ENCODE measurements at places on chromosomes 2 and 18.

DNA sequence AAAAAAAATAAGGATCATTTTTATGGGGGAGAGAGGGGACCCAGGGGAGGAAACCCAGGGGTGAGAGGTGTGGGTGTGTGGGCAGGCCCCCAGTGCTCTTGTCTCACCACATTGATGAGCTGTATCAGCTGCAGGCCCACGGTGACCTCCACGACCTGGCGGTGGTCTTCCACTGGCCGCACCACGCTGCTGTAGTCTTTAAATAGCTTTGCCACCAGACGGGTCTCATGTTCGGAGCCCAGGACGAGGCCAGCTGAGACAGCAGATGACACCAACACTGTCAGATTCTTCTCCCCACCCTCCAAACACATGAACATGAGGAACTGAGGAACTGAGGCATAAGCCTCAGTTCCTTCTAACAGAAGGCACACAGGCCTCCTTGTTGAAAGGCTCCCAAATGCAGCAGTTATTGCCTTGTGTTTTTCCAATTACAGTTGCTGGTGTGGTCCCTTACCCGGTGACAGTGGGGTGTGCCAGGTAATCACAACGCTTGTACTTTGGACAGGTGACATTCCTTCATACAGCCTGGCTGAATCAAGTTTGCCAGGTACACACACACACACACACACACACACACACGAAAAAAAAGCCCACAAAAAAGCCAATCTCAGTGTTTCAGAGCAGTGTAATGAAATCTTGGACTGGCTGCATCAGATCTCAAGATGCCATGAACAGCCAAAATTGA, 4.7 kb downstream of the CHRNA1 start:
- no peak for DNase-seq

GRCh38 chr2:157620956-157621355, 7.7 kb downstream of the ACVR1C start:
- DNase-seq = no peak

- no peak for DNase-seq
Measured at GRCh38 chr2:240357641-240358012, 77.8 kb upstream of the GPC1 start.

GRCh38 chr2:236176417-236176816, 8.2 kb upstream of the GBX2 start:
- no peak for DNase-seq

DNA sequence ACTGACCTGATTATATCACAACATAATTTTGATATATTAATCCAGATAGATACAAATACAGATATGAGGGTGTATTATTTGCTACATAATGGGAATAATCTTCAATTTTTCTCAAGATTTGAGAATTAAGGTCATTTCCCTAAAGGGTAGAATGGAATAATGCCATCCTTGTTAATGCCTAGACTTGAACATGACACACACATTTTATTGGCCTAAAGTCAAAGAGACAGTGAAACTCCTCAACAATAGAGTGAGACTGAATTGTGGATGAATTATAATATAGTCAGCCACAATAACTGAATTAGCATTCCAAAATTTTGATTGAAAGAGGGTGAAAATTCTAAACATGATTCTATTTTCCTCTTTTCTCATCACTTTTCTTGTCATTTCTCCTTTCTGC, 506.0 kb upstream of the CDH2 start:
- no peak for DNase-seq

- DNase-seq = no peak
Measured at GRCh38 chr18:8001711-8002301, 434.7 kb downstream of the PTPRM start.

DNA sequence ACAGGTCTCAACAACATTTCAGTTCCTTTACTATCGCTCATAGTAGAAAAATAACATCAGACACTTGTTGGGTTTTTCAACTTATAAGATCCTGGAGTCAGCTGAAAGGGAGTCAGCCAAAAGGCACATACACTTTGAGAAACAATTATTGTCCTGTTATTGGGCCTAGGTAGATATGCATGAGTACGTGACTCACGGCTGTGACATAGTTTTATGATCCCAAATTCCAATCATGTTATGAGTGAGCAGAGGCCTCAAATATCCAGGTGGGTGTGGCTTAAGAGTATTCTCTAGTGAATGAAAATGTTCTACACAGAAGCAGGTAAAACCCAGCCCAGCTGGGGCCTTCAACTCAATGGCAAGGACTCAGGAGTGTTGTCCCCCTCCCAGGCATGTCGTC, 27.2 kb downstream of the SERPINB8 start:
- no peak for DNase-seq

DNA sequence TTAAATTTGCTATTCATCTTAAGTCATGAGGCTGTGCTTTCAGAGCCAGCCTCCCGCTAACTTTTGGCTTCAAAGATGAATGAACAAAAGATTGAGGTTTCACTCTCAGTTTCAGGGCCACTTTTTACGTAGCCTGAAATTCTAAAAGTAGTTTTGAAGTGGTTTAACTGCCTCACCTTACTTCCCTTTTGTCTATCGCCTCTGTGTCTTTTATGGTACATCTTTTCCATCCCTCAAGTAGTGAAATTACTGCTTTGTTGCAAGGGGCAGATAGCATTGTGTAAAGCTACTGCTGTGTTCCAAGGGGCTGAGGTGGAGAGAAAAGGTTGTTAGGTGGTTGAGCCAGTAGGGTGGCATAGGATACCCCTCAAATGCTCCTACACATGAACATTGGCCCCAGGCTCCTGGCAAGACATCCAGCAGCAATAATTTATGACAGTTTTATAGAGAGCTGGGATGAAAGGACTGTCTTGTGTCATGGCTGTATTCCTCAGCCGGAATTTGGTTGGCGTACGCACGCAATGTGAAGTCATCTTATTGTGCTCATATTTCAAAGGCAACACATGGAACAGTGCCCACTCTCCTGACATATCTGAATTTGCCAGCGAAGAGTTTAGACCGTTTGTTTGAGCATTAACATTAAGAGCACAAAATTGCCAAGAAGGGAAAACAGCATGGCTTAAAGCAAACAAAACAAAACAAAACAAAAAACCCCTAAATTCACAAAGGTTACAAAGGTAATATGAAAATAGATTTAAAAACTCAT, 32.2 kb downstream of the QPCT start:
- DNase-seq = peak; percentile 51

GRCh38 chr18:63005306-63005705, 290.0 kb downstream of the PHLPP1 start:
- no peak for DNase-seq

DNA sequence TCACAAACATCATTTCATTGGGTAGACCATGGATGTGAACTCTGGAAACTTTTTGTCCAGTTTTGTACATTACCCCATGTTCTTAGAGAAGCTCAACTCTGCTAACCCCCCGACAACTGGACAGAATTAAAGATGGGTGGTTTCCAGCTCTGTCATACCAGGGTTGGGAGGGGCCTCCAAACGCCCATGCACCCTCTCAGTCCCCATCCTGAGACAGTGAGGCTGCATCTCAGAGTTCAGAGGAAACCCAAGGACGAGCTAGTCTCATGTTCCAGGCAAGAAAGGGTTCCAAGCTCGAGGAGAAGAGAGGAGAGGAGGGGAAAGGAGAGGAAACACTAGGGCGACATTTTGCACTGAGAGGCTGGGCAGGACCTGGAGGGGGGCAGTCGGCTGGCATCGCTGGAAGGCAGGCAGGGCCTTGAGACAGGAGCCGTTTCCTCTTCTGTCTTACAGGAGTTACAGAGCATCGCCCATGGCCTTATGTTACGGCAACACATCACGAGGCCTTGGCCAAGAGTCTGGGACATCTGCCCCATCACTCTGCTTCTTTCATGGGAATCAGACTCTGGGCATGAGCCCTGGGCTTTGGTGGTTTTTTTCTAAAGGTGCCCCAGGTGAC, 16.4 kb downstream of the MAL start:
- DNase-seq = no peak

GRCh38 chr2:144628566-144628965, 108.6 kb upstream of the ZEB2 start:
- DNase-seq = no peak

GRCh38 chr2:24104906-24105305, 18.2 kb downstream of the PFN4 start:
- DNase-seq = no peak

- no peak for DNase-seq
Measured at GRCh38 chr18:35740656-35741055, 159.1 kb downstream of the GALNT1 start.

DNA sequence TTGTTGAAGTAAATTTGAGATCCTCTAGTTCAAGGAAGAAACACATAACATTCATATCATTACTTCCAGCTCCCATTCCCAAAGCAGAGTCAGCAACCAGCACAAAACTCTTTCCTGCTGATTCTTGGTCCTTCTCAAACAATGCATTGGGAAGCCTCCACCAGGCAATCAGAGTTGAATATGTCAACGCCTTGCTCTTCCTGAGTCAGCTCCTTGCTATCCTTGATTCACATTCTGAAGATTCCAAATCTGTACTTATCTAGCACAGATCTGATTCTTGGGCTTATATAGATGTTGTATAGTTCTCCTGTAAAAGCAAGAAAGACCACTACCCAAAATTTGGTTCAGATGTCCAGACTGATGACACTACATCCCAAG, 29.6 kb downstream of the CFAP210 start:
- DNase-seq = no peak

GRCh38 chr2:237344942-237345341, 69.0 kb downstream of the COL6A3 start:
- no peak for DNase-seq

DNA sequence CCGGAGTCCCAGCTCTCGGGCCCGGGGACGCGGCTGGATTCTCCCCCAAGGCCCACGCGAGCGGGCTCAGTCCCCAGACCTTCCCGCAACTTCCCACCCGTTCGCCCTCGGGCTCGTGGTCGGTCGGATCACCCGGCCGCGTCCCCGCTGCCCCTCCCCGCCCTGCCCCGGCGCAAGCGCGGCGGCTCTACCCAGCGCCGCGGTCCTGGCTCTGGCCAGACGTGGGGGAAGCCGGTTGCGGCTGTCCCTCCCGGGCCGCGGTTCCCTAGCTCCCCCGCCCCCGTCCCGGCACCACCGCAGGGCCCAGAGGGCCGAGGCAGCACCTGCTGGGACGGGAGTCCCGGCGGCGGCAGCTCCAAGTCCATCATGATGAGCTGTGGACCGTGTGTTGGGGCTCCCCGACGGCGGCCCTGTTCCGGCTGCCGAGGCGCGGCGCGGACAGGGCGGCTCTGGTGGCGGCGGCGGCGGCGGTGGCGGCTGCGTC, 276 bp downstream of the NFE2L2 start:
- no peak for DNase-seq

- no peak for DNase-seq
Measured at GRCh38 chr2:201344663-201345366, 12.3 kb downstream of the FLACC1 start.

GRCh38 chr2:119245841-119246230, 22.2 kb downstream of the STEAP3 start:
- no peak for DNase-seq

GRCh38 chr2:34096562-34097171, 497.6 kb upstream of the FAM98A start:
- peak; percentile 20 for DNase-seq

DNA sequence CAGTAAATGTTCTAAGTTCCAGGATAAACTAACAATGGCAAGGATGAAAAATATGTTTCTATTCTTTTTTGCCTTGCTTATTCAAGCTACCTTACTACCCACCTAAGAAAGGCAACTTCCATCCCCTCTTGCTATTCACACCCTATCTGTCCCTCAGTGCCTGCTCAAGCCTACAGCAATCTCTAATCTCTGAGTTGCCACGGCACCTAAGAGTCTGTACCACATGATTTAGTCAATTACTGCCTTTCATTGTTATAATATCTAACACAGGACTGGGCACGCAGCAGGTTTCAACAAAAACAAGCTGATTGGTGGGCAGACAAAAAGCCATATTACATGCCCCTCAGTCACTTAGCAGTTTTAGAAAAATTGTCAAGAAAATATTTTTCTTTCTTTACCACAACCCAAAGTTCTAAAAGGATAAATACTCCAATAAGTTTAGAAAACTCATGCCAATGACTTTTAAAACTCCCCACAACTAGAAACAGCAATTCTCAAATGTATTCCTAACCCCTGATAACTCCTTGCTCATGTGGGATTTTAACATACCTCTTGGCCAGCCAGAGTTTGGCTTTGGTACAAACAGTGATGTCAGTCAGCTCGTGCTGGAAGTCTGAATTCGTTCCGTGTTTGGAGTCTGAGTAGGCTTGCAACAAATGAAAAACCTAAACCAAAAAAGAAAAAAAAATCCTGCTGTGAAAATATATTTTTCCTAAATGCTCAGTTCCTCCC, 117.3 kb upstream of the ZFP36L2 start:
- no peak for DNase-seq

DNA sequence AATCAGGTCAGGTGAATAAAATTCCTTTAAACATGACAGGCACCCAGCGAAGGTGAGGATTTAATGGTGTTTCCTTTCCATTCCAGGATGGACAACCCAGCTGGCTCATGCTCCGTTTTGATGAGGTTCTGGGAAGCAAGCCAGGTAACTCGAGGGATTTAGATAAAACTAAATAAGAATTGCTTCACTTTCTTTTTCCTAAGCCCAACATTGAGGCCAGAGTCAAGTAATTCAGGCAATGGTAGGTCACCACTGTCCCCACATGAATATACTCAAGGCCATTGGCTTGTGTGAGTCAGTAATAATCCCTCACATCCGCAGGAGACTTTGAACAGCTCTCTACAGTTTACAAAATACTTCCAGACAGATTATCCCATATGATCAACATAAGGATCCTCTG, 16.2 kb upstream of the LRATD1 start:
- no peak for DNase-seq

DNA sequence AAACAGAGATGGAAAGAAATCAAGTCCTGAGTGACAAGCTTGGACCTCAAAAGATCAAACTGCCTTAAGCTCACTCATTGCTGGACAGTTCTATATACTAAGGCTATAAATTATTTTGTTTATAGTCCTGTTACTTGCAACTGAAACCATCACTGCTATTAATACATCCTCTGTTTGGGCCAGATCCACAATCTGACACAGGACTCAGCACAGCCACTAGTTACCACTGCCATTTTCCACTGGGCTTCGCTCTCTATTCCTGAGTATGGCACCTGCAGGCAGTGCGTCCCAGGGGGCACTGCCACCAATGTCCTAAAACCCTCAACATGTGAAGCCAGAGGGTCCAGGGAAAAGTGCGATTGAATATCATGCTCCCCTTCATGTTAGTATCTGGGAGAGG, 52.3 kb downstream of the CYP26B1 start:
- DNase-seq = no peak

- DNase-seq = no peak
Measured at GRCh38 chr18:54090856-54091255, 133.6 kb downstream of the MBD2 start.

All from naive thymus-derived CD8-positive, alpha-beta T cell (primary cell).